ENCODE measurements at places on chromosomes 12 and 14. TPM values are rescaled to one million over a fixed set of nuclear protein-coding genes. Genes with fewer than 3 reads are reported as not detected.

Gene ETFBKMT
- 1.1 TPM for total RNA-seq

Gene CCDC198
- not detected for total RNA-seq

Gene PRR4
- total RNA-seq, result 0.70 TPM

Gene PLA2G1B
- not detected for total RNA-seq

Gene ASPG
- total RNA-seq, result not detected

Gene EML5
- 3.2 TPM for total RNA-seq

Gene KRT72
- not detected for total RNA-seq

Gene TMTC1
- not detected for total RNA-seq

Gene RERGL
- total RNA-seq, result not detected

Gene PTPRR
- not detected for total RNA-seq

Gene SLC6A15
- not detected for total RNA-seq

Gene CAPZA3
- not detected for total RNA-seq

Gene DYNLL1
- 288 TPM for total RNA-seq

Gene SLC25A47
- not detected for total RNA-seq

Measured in CD8-positive, alpha-beta memory T cell (primary cell).